Activated T-helper 1 cell treated with anti-CD3 and anti-CD28 coated beads, Interleukin-2, amount 50 U/mL, for 16 hours (primary cell): ENCODE measurements at places on chromosomes 2 and 18.

DNA sequence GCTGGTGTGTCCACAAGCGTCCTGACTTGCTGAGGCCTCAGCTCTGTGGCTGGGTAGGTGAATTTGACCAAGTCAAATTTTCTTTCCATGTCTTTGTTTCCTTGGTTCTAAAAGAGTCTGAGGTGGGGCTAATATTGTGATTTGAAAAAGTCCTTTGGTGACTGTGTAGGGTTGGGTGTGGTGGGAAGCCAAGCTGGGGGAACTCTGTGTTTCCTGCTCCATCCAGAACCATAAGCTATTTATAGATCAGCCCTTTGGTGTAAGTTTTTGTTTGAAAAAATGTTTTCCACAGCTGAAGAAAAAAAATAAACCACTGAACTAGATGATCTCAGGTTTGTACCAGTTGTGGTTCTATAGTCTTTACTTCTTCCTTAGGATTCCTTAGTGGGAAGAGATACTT, 462.7 kb downstream of the TGIF1 start:
- DNase-seq, result no peak

DNA sequence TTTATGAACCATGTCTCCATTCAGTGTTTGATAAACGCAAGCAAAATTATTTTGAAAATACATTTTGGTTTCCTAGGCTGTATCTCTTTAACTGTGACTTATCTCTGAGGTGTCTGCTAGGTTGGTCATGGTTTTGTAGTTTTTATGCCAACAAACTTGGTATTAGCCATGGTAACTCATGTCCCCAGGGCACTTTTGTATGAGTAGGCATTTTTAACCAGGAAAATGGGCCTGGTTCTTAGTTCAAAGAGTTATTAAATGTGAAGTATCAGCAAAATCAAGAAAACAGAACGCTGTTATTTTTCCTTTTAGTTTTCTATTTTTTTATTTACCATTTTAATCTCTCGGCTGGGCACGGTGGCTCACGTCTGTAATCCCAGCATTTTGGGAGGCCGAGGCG, 179.3 kb upstream of the LHCGR start:
- DNase-seq, result no peak

GRCh38 chr2:161981679-161982250, 92.2 kb downstream of the DPP4 start:
- no peak for DNase-seq

- no peak for DNase-seq
These were observed 40.9 kb downstream of the TCF4 start for GRCh38 chr18:55546851-55547704.

DNA sequence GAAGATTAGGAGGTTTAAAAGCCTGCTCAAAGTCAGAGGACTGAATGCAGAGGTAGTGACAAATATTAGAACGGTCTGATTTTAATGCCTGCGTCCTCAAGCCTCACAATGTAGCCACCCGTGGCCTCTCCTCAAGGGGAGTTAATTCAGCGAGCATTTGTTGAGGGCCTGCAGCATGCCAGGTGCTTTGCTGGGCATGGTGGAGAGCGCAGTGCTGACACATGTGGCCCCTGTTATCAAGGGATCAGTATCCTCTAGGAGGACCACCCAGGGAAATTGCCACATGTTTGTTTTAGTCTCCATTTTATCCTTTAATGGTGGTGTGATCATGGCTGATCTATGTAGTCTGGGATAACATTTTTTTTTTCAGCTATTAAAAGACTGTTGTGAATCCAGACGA, 19.2 kb downstream of the PMAIP1 start:
- no peak for DNase-seq

DNA sequence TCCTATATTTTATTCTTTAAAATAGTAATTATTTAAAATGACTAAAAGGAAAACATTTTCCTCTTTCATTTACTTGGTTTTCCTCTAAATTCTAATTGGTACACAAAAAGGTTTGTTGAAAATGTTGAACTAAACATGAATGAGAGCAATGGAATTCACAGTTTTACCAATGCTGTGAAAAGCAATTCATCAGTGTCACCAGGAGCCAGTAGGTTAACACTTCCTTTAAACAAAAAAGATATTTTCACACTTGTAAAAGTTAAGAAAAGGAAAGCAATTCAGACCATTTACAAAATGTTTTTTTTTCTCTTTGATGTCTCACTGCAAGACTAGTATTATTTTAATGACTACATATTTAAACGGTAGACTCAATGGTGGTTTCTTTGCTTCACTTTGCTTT, 341.6 kb downstream of the RIT2 start:
- no peak for DNase-seq

GRCh38 chr2:222240676-222241049, 58.1 kb downstream of the PAX3 start:
- DNase-seq, result no peak

GRCh38 chr2:144014103-144014502, 505.8 kb downstream of the ZEB2 start:
- no peak for DNase-seq

GRCh38 chr2:76197842-76198448, 487.2 kb upstream of the GCFC2 start:
- no peak for DNase-seq

- DNase-seq, result no peak
These were observed 608.0 kb upstream of the PIK3C3 start for GRCh38 chr18:41347057-41347456.

- DNase-seq, result no peak
These were observed 36.0 kb upstream of the WIPF1 start for GRCh38 chr2:174633623-174633930.

- DNase-seq, result no peak
These were observed 117.2 kb upstream of the NCK2 start for GRCh38 chr2:105627534-105627933.

DNA sequence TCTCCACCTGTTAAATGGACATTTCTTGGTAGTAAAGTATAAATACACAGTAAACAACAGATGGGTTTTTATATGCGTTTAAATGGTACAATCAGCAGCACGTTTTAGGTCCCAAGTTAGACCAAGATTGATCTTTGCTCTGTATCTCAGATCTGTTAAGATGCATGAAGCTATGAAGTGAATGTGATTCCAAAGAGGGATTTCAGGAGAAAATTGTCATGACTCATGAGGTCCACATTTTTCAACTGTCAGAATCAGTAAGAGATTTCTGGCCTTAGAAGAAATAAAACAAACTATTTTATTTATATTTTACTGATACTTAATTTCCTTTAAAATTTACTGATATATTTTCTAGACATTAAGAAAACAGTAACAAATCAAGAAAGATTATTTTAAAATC, 142.7 kb downstream of the EML6 start:
- no peak for DNase-seq

DNA sequence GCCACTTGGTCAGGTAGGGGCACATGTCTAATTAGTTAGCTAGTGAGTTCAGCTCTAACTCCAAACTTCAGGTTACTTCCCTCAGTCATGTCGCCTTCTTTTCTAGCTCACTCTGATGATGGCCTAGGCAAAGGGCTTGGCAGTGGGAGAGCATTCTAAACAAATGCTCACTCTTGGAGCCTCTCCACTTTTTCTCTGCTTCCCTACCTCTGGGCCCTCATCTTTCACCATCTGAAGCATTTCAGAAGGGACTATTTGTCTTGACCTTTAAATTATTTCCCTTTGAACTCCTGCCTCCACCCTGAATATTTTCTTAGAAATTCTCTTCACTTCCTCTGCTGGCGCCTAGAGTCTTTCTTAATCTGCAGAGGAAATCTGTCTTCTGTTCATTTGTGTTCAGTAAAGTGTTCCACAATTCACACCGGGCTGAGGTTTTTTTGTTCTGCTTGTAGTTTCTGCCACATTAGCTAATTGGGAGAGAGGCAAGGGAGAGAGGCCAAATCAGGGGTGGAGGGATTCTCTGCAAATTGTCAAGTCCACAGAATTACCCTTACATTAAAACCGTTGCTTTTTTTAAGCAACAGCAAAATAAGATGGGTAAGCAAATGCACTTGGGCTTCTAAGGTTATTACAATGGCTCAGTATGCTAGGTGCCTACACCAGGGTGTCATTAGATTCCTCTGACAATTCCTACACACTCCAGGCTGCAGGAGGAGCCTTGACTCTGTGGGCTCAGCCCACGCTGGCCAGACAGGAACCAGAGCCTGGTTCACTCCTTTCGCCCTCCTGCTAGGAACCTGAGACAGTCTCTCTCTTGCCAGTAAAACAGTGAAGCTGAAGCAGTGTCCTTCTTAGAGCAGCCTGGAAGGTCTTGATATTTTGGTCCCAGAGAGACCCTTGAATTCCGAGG, 5.5 kb downstream of the MSGN1 start:
- no peak for DNase-seq

GRCh38 chr18:26046419-26047077, 43.9 kb downstream of the SS18 start:
- no peak for DNase-seq

DNA sequence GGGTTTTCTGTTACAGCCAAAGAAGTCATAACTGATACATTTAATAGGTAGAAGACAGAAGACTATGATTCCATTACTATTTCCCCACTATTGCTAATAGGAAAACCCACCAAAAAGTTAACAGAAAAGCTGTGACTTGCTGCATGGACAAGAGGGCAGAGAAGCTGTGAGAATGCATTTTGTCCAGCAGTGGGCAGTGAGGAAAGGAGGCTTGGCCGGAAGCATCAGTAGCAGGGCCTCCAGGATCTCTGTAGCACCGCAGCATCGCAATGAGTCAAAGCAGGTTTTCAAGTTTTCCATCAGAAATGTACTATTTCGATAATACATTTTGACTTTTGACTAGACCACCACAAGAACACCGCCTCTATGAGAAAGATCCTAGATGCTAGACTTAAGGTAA, 24.9 kb downstream of the MYO5B start:
- no peak for DNase-seq

- no peak for DNase-seq
These were observed 3.6 kb upstream of the DGKD start for GRCh38 chr2:233350708-233351107.

GRCh38 chr18:29823671-29824070, 1218.9 kb downstream of the DSC3 start:
- DNase-seq, result no peak

DNA sequence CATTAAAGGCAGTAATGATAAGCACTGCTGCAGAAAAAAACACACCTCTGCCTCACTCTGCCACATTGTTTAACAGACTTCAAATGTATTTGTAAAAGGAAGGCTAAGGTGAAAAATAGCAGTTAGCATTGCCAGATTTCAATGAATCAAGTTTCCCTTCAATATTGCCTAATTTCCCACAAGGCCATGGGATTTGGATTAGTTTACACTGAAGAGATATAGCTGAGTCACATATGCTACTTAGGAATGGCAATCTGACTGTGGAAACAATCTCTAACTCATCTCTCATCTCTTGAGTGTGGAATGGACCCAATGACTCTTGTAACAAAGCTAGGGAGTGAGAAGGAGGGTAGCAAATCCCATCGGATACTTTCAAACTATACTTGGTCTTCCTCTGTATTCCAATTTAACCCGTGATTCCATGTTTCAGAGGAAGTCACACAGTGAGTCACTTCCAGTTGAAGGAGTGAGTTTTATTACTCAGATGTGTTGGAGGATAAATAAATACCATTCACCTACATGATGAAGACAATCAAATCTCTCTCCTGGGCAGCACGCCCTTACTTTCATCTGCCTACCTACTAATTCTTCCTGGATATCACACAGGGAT, 5.1 kb downstream of the B4GALT6 start:
- DNase-seq, result no peak

DNA sequence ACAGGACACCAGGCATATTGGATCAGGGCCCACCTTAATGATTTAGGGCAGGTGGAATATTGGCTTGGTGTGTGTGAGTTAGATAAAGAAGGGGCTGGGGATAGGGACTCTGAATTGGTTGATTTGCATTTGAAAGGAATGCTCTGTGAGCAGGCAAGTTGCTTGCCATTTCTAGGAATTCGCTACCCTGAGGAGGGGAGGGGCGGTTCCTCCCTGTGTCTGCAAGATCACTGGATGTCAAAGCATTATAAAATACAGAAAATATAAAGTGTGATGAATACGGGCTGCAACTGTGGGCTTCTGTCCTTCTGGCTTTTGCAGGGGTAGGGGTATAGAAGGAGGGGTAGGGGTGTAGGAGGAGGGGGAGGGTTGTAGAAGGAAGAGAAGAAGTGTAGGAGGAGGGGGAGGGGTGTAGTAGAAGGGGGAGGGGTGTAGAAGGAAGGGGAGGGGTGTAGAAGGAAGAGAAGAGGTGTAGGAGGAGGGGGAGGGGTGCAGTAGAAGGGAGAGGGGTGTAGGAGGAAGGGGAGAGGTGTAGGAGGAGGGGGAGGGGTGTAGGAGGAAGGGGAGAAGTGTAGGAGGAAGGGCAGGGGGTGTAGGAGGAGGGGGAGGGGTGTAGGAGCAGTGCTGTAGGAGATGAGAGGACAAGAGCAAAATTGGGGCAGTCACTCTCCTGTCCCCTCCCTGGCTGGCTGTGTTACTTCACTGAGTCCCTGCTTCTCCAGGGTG, 238.0 kb upstream of the COPS8 start:
- DNase-seq, result no peak

GRCh38 chr18:55268151-55268601, 308.9 kb upstream of the CCDC68 start:
- no peak for DNase-seq

GRCh38 chr2:111995148-111995547, 59.9 kb upstream of the TMEM87B start:
- no peak for DNase-seq

GRCh38 chr2:128090575-128090944, 440 bp upstream of the UGGT1 start:
- no peak for DNase-seq

DNA sequence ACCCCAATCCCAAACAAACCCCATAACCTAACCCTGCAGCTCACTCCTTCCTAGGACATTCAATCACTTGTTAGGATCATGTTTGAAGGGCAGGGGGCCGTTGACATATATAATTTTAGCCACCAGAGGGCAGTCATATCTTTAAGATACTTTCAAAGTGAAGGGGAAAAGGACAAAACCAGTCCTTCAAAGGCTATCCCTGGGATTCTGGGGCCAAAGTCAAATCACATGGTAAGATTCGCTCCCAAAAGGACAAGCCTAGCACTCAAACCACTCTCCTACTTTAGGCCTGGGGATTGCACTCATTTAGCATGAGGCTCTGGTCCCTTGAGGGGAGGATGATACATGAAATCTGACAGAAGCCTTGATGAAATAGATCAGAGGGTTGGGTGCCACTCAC, 44.6 kb downstream of the HAUS1 start:
- no peak for DNase-seq

- no peak for DNase-seq
These were observed 154.8 kb downstream of the TGIF1 start for GRCh38 chr18:3604498-3605408.

GRCh38 chr2:27844821-27845255, 45.3 kb downstream of the RBKS start:
- no peak for DNase-seq
